KBM-7 (cell line): ENCODE measurements at places on chromosomes 16 and 17.

- DNase-seq: peak; percentile 31
Measured at GRCh38 chr17:21285164-21286065, 904 bp downstream of the MAP2K3 start.

- DNase-seq: no peak
Measured at GRCh38 chr16:66263973-66264310, 102.5 kb upstream of the CDH5 start.

- DNase-seq: peak; percentile 27
Measured at GRCh38 chr17:2710803-2711607, 559 bp downstream of the CLUH start.

- no peak for DNase-seq
Measured at GRCh38 chr16:65176603-65177002, 54.7 kb upstream of the CDH11 start.

GRCh38 chr17:29141514-29141876 is 38.7 kb downstream of the MYO18A start:
- no peak for DNase-seq

DNA sequence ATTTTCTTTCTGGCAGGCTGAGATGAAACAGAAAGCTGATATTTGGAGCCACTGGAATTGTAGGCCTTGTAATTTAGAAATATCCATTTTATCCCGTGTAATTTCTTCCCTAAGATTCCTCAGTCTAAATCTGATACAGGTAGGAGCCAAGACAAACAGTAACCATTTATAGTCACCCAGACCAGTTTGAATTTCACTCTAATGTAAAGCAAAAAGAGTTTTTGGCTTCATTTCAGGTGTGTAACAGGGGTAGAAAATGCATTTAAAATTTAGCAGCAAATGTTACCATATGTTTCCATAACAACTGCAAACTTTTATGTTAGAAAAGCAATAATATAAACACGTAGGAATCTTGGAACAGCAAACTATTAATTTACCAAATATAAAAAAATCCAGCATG is 249.4 kb downstream of the FTO start:
- no peak for DNase-seq

- peak; percentile 85 for DNase-seq
Measured at GRCh38 chr17:81365601-81366585, 29.4 kb upstream of the BAHCC1 start.

GRCh38 chr16:17416461-17417311 is 54.1 kb downstream of the XYLT1 start:
- DNase-seq: peak; percentile 84
